Neuronal stem cell (in vitro differentiated cells): ENCODE measurements at places on chromosomes 7 and 10.

DNA sequence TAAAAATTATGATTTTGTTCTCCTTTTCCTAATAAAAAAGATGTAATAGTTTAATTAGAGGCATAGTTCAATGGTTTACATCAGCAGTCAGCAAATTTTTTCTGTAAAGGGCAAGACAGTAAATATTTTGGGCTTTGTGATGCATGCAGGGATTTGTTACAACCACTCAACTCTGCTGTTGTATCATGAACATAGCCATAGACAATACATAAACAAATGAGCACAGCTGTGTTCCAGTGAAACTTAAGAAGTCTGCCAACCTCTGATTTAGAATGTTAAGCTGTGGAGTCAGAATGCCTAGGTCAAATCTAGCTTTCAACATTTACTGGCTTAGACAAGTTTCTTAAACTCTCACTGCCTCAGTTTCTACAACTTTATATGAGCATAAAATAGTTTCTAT, 31.6 kb downstream of the ASZ1 start:
- DNase-seq, result no peak

GRCh38 chr7:112300072-112300471, 93.6 kb downstream of the ZNF277 start:
- no peak for DNase-seq

DNA sequence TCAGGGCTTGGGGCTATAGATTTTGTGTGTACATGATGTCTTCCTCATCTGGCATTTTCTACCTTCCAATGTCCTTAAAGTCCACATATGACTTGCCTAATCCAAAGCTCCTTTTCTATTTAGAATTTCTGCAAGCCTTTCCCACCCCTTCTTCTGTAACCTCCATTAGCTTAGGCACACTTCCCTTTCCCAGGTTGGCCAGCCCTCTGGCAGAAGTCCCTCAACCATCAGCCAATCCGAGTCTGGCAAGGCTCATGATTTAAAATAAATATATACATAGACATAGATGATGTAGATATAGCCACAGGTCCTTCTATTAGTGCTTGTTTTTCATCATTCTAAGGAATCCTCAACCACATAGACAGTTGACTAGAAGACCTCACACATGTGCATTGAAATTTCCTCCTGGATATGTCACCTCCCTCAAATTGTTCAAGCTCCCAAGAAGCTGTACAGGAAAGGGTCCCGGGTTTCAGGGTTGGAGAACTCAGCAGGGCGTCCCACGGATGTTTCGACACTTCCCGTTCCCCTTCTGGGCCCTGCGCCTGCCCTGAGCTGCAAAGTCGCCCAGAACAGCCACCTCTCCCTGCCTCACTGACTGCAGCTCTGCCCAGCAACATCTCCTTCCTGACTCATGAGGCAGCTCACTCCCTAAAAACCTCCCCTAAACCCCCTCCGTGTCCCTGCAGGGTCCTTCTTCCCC, 20.4 kb upstream of the PIK3AP1 start:
- no peak for DNase-seq

DNA sequence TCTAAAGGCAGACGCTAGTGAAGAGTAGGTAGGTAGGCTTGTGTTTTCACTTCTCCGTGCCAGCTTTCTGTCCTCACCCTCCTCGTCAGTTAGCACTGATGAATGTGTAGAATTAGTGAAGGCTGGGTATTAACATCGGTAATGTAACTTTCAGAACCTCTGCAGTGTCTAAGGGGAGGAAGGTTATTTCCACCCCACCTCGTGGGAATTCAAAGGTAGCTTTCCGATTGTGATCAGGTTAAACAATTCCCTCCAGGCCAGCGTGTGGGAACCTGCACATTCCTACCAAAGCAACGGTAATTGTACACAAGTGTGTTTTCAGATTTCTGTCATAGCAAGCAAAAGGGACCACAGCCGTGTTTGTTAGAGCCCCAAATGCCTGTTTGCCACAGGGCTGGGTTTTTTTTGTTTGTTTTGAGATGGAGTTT, 405.0 kb upstream of the GALNT17 start:
- DNase-seq, result no peak

DNA sequence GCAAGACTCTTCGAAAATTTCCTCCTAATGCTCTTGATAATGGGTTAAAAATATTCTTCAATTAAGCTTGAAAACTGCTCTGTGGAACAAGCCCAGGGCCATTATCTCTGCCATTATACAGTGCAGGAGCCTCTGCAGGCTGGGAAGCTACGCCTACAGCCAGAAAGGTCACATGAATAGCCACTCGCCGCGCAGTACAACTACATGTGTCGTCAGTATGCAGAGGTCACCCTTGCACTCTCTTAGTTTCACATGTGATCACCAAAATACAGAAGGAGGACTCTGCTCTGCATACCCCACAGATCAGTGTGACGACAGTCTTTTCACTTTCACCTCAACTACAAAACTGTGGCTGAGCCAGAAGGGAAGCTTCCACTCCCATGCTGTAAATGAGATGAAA, 141.8 kb upstream of the C1QL3 start:
- no peak for DNase-seq

GRCh38 chr7:21013765-21014539, 227.3 kb upstream of the SP8 start:
- DNase-seq, result no peak

GRCh38 chr10:97102441-97102840, 83.3 kb downstream of the SLIT1 start:
- DNase-seq, result no peak

GRCh38 chr7:12458520-12459131, 55.0 kb upstream of the VWDE start:
- peak; percentile 20 for DNase-seq

DNA sequence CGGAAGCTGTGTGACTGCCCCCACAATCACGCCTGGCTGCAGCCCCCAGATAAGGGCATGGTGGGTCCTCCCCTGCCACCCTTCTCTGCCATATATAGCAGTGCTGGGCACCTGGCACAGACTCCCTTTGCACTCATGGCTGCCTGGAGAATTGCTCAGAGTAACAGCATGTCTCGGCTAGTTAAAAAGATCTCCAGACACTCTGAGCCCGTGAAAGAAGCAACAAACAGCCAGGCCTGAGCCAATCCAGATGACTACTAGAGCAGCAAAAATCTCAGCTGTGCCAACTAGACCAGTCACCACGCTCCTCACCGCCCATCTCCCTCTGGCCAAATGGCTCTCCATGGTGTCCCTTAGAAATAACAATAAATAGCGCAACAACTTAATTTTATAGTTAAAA, 71.3 kb downstream of the PARD3 start:
- DNase-seq, result no peak

GRCh38 chr7:127782654-127783559, 130.9 kb downstream of the SND1 start:
- DNase-seq, result no peak

DNA sequence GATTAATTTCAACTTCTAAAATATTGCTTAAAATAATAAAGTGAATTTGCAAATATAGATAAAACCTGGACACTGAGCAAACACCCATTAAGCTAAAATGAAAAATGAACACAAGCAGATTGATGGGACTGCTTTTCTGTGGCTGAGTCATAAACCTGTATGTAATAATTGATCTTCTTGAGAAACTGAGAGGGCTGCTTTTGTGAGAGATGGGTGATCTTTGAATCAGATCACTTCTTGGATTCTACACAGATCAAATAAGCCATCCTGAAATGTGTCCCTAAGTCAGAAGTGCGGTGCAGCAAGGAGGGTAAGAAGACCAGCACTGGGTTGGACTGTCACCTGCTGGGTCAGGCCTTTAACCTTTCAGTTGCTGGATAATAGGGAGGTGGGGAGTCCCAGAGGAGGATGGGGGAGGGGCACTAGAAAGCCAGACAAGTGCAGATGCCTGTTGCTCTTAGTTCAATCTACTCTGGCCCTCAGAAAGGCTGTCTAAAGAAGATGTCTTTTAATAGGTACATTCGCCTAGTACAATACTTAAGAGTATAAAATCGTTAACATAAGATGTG, 178.2 kb upstream of the NAMPT start:
- peak; percentile 15 for DNase-seq
